ENCODE measurements at places on chromosomes 11 and 22. TPM values are rescaled to one million over a fixed set of nuclear protein-coding genes. Genes with fewer than 3 reads are reported as not detected.

CNGA4 gene
- not detected for total RNA-seq

KIRREL3 gene
- not detected for total RNA-seq

ZNF215 gene
- total RNA-seq = 2.4 TPM

PRG3 gene
- not detected for total RNA-seq

SCT gene
- total RNA-seq = not detected

SPI1 gene
- total RNA-seq = 168 TPM

SYT12 gene
- total RNA-seq = not detected

KCNK4 gene
- total RNA-seq = not detected

MICALL1 gene
- 37.4 TPM for total RNA-seq

PARVG gene
- total RNA-seq = 65.9 TPM

GRCh38 chr11:76756341-76756741 is 26.8 kb upstream of the TSKU start:
- no peak for DNase-seq
- H3K36me3 ChIP-seq = no peaks in the 10 kb centered on the region
- H3K27ac ChIP-seq = no peak overlapping the region
- H3K4me3 ChIP-seq = no peak overlapping the region

GRCh38 chr22:32691101-32691500 is 110.4 kb upstream of the TIMP3 start:
- no peak overlapping the region for H3K27ac ChIP-seq
- H3K27me3 ChIP-seq = no peaks in the 10 kb centered on the region
- no peaks in the 10 kb centered on the region for H3K4me1 ChIP-seq

- no peaks in the 10 kb centered on the region for H3K4me1 ChIP-seq
- H3K36me3 ChIP-seq = no peaks in the 10 kb centered on the region
- H3K27me3 ChIP-seq = no peaks in the 10 kb centered on the region
- no peak for DNase-seq
Observed at GRCh38 chr11:58765078-58765477, 33.3 kb upstream of the GLYAT start.

- no peak overlapping the region for H3K4me3 ChIP-seq
- H3K4me1 ChIP-seq = no peaks in the 10 kb centered on the region
- H3K27me3 ChIP-seq = no peaks in the 10 kb centered on the region
- no peak for DNase-seq
Observed at GRCh38 chr22:47089796-47090460, 327.5 kb downstream of the TBC1D22A start.

- H3K4me1 ChIP-seq = no peaks in the 10 kb centered on the region
- peak; percentile 56 for DNase-seq
- H3K36me3 ChIP-seq = no peaks in the 10 kb centered on the region
- H3K27me3 ChIP-seq = no peaks in the 10 kb centered on the region
- H3K27ac ChIP-seq = no peak overlapping the region
Observed at GRCh38 chr22:47174096-47174495, 411.6 kb downstream of the TBC1D22A start.

- H3K27ac ChIP-seq = no peak overlapping the region
- no peak for DNase-seq
- peaks cover 11% of the 10 kb centered on the region for H3K4me1 ChIP-seq
- peak overlapping the region; percentile 36 for H3K4me3 ChIP-seq
- H3K27me3 ChIP-seq = peaks cover 22% of the 10 kb centered on the region
- H3K36me3 ChIP-seq = no peaks in the 10 kb centered on the region
Observed at GRCh38 chr22:32203181-32204039, 1.5 kb downstream of the RFPL2 start.

DNA sequence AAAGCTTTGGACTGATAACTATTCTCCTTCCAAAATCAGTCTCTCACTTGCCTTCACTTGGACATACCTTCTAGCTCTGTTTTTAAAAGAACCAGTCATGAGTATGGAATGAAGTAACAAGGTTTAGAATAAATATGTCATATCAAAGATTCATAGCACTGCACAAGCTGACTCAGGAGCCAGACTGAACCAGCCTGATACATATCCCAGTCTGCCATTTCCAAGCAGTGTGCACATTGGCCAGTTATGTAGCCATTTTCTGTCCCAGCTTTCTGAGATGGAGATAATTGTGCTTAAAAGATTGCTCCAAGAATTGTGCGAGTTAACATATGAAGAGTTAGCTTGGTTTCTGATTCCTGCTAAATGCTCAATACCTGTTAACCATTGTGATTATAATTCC is 311.3 kb downstream of the C11orf87 start:
- H3K27ac ChIP-seq = no peak overlapping the region
- no peak overlapping the region for H3K4me3 ChIP-seq

GRCh38 chr22:24322522-24322921 is 51.9 kb downstream of the SPECC1L start:
- H3K27ac ChIP-seq = no peak overlapping the region
- H3K27me3 ChIP-seq = no peaks in the 10 kb centered on the region
- peaks cover 72% of the 10 kb centered on the region for H3K36me3 ChIP-seq

GRCh38 chr22:23901600-23901999 is 7.4 kb downstream of the MIF start:
- H3K27ac ChIP-seq = no peak overlapping the region
- H3K4me3 ChIP-seq = no peak overlapping the region
- H3K36me3 ChIP-seq = peaks cover 10% of the 10 kb centered on the region
- H3K27me3 ChIP-seq = no peaks in the 10 kb centered on the region
- H3K4me1 ChIP-seq = peaks cover 5% of the 10 kb centered on the region
- no peak for DNase-seq

DNA sequence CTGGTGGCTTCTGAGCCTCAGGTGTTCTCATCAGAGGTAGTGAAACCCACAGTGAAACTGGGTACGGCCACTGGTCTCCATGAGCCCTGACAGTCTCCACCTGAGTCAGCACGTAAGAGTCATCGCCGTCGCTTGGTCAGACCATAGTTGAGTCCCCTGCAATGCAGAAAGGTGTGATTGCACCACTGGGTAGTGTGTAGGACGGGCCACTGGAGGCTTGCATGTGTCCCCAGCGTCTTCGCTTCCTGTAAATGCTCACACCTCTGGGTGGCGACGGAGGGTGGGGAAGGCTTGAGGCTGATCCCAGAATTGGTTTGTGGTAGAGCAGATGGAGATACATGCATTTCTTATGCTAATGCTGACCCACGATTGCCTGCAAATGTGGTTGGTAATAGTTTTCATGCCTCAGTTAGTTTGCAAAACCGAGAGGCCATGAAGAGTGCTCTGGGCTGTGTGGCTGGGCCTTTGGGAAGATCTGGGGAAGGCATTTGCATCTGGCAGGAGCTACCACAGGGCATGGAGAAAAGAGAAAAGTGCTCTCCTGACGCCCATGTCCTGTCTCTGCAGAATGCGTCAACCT is 26.5 kb downstream of the CTTN start:
- H3K27ac ChIP-seq = no peak overlapping the region
- H3K4me1 ChIP-seq = no peaks in the 10 kb centered on the region
- H3K36me3 ChIP-seq = peaks cover 84% of the 10 kb centered on the region
- DNase-seq = no peak

- no peak overlapping the region for H3K4me3 ChIP-seq
- H3K4me1 ChIP-seq = no peaks in the 10 kb centered on the region
- H3K27me3 ChIP-seq = no peaks in the 10 kb centered on the region
Observed at GRCh38 chr11:96969251-96969650, 579.4 kb downstream of the JRKL start.

DNA sequence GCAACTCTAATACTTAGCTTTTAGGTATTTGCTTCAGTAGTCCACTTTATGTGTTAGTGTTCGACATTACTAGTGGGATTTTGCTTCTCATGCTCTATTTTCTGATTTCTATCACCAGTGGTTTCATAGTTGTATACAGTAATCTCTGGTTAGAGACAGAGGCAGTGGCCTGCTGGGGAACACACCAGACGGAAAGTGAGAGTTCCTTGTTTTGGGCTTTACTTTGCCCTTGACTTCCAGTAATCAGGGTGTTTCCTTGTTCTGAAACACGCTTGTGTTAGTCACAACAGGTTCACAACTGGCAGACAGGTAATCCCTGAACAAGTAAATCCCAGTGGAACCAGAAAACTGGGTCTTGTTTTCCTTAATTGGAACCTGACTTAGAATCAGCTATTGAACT is 56.0 kb downstream of the PACS1 start:
- H3K4me1 ChIP-seq = peaks cover 18% of the 10 kb centered on the region
- peak overlapping the region; percentile 70 for H3K27ac ChIP-seq
- H3K27me3 ChIP-seq = no peaks in the 10 kb centered on the region

DNA sequence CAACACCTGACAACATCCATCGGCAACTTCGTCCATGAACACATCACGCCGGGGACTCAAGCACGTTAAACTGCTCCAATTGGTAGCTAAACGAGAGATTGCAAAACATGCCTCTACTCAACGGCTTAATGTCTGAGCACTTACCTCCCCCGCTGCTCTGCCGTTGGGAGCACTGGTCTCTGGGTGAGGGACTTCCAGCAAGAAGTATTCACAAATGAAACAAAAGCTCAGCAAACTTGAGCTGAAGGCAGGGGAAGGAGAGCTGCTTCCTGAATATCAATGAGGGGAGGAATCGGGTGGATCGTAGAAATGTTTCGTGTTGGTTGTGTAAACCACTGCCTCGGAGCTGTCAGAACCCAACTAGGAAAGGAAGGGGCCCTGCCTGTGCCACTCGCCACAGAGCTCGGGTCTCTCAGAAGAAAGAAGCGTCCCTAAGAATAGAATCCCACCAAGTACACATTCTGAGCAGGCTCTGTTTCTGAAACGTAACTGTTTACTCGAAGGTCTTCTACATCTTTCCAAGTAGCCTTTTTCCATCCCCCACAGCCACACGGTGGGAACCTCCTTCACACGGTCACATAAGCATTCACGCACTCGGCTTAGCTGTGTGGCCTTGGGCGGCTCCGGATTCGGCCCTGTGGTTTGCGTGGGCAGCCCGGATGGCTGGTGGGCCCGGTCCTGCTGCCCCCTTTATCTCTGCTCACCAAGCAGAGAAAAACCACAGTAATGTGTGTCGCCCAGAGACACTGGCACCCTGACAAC is at the start of gene MLC1:
Gene MLC1, minus strand, starts transcription at position 216 of the 762 bp plus-strand sequence. CDS start 524 bp downstream, outside the sequence.
- no peak for DNase-seq
- peak within 1 kb of the TSS; percentile 3 for H3K27ac ChIP-seq
- no peaks in the 10 kb centered on the region for H3K36me3 ChIP-seq

- no peaks in the 10 kb centered on the region for H3K27me3 ChIP-seq
- no peaks in the 10 kb centered on the region for H3K4me1 ChIP-seq
- no peak overlapping the region for H3K4me3 ChIP-seq
- H3K36me3 ChIP-seq = no peaks in the 10 kb centered on the region
- DNase-seq = no peak
Observed at GRCh38 chr11:1925373-1926155, 6.1 kb downstream of the TNNT3 start.

DNA sequence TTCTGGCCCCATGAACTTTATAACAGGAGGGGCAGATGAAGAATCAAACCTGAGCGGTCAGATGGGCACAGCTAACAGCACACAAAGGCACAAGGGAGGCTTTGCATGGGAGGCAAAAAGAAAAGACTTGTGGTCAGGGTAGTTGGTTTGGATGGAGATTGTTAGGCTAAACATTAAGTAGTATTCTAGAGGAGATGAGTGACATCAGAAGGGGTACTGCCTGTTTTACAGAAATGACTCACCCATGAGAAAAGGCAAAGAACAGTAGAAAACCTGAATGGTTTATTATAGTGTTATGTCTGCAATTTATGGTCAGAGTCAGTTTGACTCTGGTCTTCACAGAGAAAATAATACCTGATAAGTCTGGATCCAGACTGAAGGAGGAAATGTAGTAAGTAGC is 129.8 kb upstream of the KIRREL3 start:
- H3K4me1 ChIP-seq = no peaks in the 10 kb centered on the region
- H3K4me3 ChIP-seq = no peak overlapping the region
- H3K27ac ChIP-seq = no peak overlapping the region

GRCh38 chr22:22931557-22932270 is 44.1 kb downstream of the IGLL5 start:
- H3K27me3 ChIP-seq = peaks cover 8% of the 10 kb centered on the region
- no peak for DNase-seq
- no peaks in the 10 kb centered on the region for H3K36me3 ChIP-seq
- H3K27ac ChIP-seq = no peak overlapping the region

- H3K4me1 ChIP-seq = no peaks in the 10 kb centered on the region
- DNase-seq = no peak
- H3K27me3 ChIP-seq = no peaks in the 10 kb centered on the region
- no peaks in the 10 kb centered on the region for H3K36me3 ChIP-seq
- H3K27ac ChIP-seq = no peak overlapping the region
- H3K4me3 ChIP-seq = no peak overlapping the region
Observed at GRCh38 chr11:125750629-125751028, 4.5 kb downstream of the PATE1 start.

GRCh38 chr22:35154937-35155387 is 89.0 kb downstream of the ISX start:
- H3K27ac ChIP-seq = no peak overlapping the region
- H3K36me3 ChIP-seq = no peaks in the 10 kb centered on the region
- no peaks in the 10 kb centered on the region for H3K4me1 ChIP-seq
- no peak overlapping the region for H3K4me3 ChIP-seq

GRCh38 chr22:25680956-25681355 is 61.0 kb upstream of the MYO18B start:
- no peak for DNase-seq
- H3K27ac ChIP-seq = no peak overlapping the region
- no peaks in the 10 kb centered on the region for H3K27me3 ChIP-seq
- no peaks in the 10 kb centered on the region for H3K4me1 ChIP-seq

DNA sequence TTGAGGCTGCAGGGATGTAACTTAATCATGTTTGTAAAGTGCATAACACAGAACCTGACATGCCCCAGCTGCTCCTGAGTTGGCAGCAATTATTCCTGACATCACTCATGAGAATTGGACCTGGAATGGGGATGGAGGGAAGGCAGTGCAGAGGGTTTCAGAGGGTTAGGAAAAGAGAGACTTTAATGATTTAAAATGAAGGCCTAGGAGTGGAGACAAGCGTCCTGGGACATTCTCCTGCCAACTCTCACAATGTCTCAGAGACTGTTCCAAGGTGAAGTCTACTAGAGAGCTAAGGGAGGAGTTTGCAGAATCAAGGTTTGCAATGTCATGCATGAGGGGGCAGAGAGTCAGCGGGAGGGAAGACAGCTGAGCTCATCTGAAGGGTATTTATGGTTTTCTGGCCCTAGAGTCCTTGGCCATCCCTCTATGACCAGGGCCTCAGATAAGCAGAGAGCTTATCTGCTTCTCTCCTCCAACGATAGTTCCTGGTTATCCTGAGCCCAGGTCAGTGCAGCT is 36.9 kb downstream of the GGTLC2 start:
- no peak overlapping the region for H3K27ac ChIP-seq
- H3K36me3 ChIP-seq = no peaks in the 10 kb centered on the region
- no peak for DNase-seq
- H3K4me1 ChIP-seq = no peaks in the 10 kb centered on the region
- no peak overlapping the region for H3K4me3 ChIP-seq

DNA sequence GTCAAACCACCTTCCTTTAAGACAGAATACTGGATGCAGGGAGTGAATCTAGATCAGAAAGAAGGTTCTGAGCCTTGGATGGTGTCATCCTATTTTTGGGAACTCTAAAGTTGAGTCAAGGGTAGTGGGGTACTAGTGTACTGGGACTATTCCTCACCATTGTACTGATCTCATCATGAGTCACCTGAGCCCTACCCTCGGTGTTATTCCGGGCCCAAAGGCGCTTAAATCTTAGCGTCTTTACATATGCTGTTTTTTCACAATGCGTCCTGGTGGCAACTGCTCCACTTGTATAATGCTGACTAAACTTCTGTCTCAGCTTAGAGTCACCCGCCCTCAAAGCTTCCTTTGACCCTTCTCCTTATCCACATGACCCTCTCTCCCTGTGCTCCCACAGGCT is 25.3 kb upstream of the PATE1 start:
- no peaks in the 10 kb centered on the region for H3K36me3 ChIP-seq
- DNase-seq = no peak
- H3K27me3 ChIP-seq = no peaks in the 10 kb centered on the region
- H3K4me1 ChIP-seq = no peaks in the 10 kb centered on the region
- no peak overlapping the region for H3K4me3 ChIP-seq
- H3K27ac ChIP-seq = no peak overlapping the region

GRCh38 chr11:122422682-122423081 is 232.8 kb upstream of the UBASH3B start:
- H3K4me1 ChIP-seq = no peaks in the 10 kb centered on the region
- no peak overlapping the region for H3K27ac ChIP-seq
- no peaks in the 10 kb centered on the region for H3K36me3 ChIP-seq

Data from upper lobe of right lung (tissue), 1 donor.